NCI-H82 (cell line): ENCODE measurements at places on chromosomes 13 and 19.
A peak's percentile ranks its signal among the peaks of the same experiment; 100 is the strongest.

GRCh38 chr19:12660980-12661379, 5.6 kb downstream of the MAN2B1 start:
- DNase-seq, result no peak

- DNase-seq, result no peak
Measured at GRCh38 chr19:30999726-31000125, 349.5 kb downstream of the TSHZ3 start.

DNA sequence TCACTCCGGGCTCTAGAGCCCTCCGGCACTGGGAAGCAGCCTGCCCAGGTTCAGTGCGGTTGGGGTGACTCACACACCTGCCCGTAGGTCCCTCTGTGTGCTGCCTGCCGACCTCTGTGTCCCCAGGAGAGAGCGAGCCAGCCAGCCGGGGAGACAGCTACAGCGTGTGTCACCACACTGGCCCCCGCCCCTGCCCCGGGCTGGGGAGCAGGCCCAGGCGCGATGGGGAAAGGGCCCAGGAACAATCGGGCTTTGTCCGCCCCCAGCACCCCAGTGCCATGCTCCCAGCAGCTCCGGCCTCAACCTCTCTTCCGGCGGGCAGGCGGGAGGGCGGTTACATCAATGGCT, at the start of gene KLK6:
KLK6 (minus strand) TSS at position 179 of the 348 bp plus-strand sequence. CDS start 1,487 bp downstream, outside the sequence.
- no peak for DNase-seq

GRCh38 chr13:75395066-75395465, 86.9 kb downstream of the TBC1D4 start:
- DNase-seq, result no peak

DNA sequence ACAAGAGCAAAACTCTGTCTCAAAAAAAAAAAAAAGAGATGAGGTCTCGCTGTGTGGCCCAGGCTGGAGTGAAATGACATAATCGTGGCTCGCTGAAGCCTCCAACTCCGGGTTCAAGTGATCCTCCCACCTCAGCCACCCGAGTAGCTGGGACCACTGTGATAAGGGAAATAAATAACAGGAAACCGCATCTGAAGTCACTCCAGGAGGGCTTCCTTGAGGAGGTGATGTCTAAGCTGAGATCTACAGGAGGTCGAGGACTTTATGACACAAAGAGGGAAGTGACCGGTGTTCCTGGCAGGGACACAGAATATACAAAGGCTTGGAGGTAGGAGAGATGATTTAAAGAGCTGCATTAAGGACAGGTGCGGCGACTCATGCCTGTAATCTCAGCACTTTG, 8.9 kb upstream of the NR2F6 start:
- DNase-seq, result no peak

DNA sequence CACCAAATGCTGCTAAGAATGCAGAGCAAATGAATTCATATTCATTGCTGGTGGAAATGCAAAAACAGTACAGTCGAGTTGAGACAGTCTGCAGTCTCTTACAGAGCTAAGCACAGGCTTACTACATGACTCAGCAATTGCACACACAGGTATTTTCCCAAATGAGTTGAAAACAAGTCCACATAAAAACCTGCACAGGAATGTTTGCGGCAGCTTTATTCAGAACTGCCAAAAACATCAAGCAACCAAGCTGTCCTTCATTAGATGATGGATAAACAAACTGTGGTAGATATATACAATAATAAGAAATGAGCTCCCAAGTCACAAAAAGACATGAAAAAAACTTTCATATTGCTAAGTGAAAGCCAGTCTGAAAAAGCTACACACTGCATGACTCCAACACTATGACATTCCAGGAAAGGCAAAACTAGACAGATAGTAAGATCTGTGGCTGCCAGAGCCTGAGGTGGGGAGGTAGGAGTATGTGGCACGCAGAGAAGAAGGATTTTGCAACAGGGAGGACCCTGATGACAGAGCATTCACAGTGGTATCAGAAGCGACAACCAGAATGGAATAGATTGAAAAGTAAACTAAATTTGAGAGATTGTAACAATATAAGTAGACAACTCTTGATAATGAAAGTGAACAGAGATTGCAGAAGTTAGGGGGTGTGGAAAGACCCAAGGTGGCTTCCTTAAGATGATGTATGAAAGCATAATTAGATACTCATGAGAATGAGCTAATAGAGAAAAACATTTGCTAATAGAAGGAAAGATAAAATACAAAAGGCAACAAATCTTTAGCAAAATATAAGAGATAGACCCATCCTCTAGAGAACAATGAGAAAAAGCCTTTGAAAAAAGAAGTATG, 52.7 kb downstream of the TSC22D1 start:
- no peak for DNase-seq

GRCh38 chr19:36128392-36128736, 11.5 kb upstream of the CAPNS1 start:
- peak; percentile 73 for DNase-seq

GRCh38 chr19:4035582-4035981, 28.0 kb downstream of the PIAS4 start:
- DNase-seq, result no peak
